ENCODE measurements at places on chromosomes 2 and 18.
A peak's percentile ranks its signal among the peaks of the same experiment; 100 is the strongest.

- DNase-seq: peak; percentile 35
Observed at GRCh38 chr18:79989195-79989497, 783 bp upstream of the TXNL4A start.

- peak; percentile 21 for DNase-seq
Observed at GRCh38 chr18:79139206-79139605, 70.0 kb downstream of the ATP9B start.

GRCh38 chr2:100754951-100755350 lies 65.0 kb upstream of the NPAS2 start:
- DNase-seq: no peak

GRCh38 chr2:239275044-239275685 lies 125.7 kb downstream of the HDAC4 start:
- DNase-seq: no peak

DNA sequence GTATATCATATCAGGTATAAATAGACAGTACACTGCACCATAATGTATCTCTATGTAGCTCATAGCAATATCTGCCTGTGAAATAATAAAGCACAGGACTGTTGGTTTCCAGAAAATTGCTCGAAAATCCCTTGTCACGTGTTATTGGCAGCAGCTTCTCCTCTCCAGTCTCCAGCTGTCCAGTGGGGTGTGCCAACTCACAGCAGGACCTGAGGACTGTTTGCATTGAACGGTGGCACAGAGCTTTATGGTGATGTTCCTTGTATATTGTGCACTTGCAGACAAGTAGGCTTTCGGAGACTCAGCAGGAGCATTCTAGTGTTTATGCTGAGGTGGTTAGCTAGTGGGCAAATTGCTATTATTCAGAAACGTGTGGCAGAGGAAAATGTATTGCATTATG lies 182.2 kb upstream of the ATP5MC3 start:
- DNase-seq: no peak

- no peak for DNase-seq
Observed at GRCh38 chr2:8779795-8780671, 57.4 kb downstream of the KIDINS220 start.

DNA sequence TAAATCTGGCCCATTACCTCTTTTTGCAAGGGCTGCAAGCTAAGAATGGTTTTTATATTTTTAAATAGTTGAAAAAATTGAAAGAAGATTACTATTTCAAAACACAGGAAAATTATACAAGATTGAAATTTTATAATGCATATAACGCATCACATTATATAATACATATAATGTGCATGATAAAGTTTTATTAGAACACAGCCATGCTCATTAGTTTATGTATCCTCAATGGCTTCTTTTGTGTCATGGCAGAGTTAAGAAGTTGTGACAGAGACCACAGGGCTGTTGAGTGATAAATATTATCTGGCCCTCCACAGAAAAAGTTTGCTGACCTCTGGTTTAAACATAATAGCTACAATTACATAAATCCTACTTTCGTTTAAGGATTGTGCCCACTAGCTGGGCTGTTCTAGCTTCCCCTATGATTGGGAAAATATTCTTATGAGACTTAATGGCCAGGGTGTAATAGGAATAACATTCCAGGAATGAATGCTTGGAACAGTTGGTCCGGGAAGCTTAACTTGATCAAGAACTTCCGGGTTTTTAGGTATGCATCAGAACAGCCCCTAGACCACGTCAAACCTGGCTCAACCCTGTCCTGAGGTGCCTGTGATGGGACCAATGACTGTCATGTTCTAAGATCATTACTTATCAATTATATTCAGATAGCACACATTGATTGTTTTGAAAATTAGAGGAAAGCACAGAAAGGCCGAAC lies 98.7 kb upstream of the LPIN2 start:
- no peak for DNase-seq

- no peak for DNase-seq
Observed at GRCh38 chr2:128450211-128451024, 131.8 kb upstream of the HS6ST1 start.

DNA sequence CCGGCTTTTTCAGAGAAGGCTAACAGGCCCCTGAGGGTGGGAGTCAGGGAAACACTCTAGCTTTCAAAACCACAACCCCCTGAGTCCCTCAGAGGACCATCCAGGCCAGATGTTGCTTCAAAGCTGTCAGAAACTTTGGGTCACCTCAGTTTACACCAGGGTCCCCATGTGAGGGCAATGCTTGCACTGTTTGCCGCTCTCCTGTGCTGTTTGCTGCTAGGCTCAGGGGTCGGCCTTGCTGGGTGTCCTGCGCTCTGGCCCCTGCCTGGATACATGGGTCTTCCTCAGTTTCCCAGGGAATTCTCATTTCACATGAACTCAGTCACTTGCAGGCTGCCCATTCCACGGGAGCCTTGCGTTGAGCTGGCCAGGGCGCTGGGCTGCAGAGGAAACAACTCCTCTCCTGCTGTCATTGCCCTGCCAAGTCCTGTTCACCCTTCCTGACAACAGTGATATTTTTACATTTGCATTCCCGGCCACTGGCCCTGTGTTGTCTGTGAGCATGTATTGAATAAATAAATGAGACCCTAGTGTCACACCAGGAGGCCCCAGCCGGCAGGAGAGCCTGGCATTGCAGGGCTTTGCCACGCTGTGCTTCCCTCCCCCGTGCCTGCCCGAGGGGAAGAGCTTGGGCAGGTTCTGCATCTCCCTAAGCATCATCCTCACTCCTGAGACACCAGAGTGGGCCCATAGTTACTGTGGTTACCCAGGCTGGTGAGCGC lies 73.2 kb upstream of the RAB6C start:
- no peak for DNase-seq

GRCh38 chr2:20027705-20028434 lies 15.4 kb upstream of the MATN3 start:
- DNase-seq: no peak

DNA sequence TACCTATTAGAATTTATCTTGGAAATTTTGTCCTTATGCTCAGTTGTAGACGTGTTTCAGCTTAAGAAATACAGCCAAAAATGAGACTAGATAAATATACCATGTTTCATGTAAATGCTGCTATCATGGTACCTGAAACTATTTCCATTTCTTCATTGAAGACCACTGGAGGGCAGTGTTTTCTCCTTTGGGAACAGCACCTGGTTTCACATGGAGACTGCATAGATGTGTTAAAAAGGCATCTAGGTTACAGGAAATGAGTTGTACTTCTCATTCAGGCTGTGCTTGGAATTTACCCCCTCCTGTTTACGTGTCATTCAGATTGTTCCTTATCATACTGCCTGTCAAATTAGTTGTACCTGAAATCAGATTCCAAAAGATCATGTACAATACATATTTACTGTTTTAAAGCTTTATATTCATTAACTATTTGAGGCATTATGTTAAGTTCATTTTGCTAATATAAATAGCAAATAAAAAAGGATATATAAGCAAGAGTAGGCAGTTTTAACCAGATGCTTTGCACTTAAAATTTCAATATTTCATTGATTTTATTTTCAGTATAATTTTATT lies 57.3 kb upstream of the PSMD14 start:
- peak; percentile 55 for DNase-seq

DNA sequence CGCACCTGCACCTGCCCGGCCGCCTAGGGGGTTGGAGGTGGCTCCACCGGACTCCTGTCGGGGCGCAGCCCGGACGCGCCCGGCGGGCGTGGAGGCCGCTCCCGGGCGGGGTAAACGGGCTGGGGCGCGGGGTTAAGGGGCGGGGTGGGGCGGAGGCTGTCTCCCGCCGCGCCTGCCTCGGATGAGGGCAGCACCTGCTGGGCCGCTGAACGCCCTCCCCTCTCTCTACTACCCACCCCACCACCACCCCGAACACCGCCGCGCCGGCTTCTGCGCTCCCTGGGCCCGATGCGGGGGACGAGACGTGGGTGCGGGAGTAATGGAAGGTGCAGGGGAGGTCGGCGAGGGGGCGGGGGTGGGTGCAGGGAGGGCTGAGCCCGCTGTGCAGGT lies 224.8 kb upstream of the ID2 start:
- no peak for DNase-seq

GRCh38 chr18:22545066-22545760 lies 127.5 kb upstream of the CTAGE1 start:
- DNase-seq: no peak

- DNase-seq: no peak
Observed at GRCh38 chr2:53848062-53848461, 11.7 kb downstream of the GPR75 start.

DNA sequence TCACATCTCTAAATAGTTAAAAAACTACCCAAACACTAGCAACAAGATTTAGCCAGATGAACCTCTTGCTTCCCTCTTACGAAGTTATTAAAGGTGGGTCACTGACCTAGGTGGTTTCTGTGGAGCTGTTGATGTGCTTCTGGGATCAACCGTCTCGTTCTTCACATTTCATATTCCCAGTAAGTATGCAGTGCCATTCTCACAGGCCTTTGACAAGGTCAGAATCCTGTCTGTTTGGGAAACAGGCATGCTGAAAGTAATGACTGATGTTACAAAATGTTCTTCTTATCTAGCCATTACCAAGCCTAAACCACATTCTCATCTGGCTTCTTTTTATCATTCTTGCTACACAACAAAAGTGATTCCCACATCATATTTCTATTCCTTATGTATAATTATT lies 70.3 kb downstream of the WDR7 start:
- no peak for DNase-seq

- DNase-seq: peak; percentile 43
Observed at GRCh38 chr18:30999186-30999585, 43.4 kb downstream of the DSC3 start.

- no peak for DNase-seq
Observed at GRCh38 chr2:163373496-163373895, 362.3 kb downstream of the FIGN start.

GRCh38 chr18:77736842-77737241 lies 487.2 kb downstream of the GALR1 start:
- DNase-seq: no peak

Measured in Kasumi-1 (cell line).